ENCODE measurements at places on chromosomes 2 and 18. TPM values are rescaled to one million over a fixed set of nuclear protein-coding genes. Genes with fewer than 3 reads are reported as not detected.

LHCGR gene
- not detected for total RNA-seq

DTNB gene
- total RNA-seq: 51.9 TPM

EMILIN2 gene
- 0.07 TPM for total RNA-seq

ING5 gene
- 79.7 TPM for total RNA-seq
